ENCODE measurements at places on chromosomes 7 and 10.

DNA sequence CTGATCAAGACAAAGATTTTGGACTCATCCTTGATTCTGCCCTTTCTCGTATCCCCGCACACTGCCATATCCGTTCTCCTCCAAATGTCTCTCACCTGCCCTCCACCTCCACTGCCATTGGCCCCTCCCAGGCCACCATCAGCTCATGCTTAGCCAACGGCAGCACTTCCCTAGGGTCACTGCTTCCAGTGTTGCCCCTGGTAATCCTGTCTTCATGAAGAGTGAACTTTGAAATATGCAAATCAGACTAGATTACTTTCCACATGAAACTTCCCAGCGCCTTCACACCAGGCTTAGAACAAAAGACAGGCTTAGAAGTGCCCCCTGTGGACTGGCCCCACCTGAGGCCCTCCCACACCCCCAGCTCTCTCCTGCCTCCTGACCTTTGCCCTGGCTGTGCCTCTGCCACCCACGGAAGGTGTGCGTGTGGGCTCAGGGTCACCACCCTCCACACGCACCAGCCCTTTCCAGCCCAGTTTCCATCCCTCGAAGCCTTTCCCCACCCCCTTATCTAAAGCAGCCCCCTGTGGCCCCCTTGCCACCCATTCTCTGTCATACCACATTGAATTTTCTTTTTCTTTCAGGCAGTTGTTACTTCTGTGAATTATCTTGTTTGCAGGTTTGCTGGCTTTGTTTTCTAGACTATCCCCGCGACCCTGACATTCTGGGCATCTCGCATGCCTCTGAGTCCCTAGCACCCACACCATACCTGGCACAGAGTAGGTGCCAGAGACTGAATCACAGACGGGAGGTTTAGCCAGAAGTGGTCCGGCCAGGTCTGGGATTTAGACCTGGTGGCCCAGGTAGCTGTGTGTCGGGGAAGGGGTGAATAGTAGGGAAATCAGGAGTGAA lies 26.8 kb upstream of the C10orf53 start:
- no peak for DNase-seq

DNA sequence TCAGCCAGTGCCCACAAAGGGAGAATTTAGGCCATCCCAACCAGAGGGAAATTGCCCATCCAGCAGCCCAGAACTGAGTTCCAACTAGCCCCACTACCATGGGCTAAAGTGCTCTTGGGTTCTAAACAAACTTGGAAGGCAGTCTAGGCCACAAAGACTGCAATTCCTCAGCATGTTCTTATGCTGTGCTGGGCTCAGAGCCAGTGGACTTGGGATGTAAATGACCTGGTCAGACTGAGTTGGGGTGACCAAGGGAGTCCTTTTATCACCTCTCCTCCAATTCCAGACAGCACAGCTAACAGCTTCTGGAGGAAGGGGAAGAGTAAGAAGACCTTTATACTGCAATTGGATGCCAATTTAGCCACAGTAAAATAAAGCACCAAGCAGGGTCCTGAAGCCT lies 607.2 kb upstream of the KCND2 start:
- no peak for DNase-seq

DNA sequence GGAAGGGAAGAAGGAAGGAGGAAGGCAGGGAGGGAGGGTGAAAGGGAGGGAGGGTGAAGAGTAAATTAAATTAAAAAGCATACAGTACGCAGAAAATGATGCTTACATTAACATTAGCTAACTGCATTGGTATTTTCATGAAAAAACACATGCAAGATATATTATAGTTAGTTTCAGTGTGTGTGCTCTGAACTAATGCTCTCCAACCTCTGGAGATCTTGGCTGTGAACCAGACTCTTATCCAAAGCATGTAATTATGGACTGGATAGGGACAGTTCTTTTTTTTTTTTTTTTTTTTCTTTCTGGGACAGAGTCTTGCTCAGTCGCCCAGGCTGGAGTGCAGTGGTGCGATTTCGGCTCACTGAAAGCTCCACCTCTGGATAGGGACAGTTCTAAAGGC lies 357.0 kb downstream of the FRMD4A start:
- no peak for DNase-seq

DNA sequence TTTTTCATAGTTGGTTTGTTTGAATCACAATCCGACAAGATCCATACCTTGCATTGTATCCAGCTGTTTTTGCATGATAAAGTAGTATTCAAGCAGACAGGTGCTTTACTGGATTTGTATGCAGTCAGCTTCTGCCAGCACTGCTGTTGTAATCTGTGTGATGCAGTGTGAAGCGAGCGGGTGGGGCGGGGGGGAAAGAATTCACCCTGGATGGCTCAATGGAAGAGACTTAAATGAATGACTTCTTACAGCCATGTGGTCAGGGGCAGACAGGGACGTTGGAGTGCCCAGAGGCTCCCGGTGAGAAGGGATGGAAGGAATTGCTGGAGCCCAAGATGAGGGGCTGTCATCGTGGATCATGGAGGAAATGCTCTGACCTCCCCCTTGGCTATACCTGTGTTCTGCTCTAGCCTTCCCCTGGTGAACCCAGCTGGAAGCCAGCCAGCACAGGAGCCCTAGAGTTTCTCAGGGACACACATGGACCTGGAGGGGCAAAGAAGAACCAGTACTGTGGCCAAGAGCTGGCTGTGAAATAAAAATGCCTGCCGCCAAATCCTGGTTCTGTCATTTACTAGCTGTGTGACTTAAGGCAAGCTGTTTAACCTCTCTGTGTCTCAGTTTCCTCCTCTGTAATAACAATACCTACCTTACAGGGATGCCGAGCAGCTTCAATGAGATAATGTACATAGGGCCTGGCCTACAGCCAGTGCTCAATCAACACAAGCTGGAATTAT lies 14.1 kb downstream of the NFE2L3 start:
- DNase-seq = no peak

- no peak for DNase-seq
These were observed 579.4 kb downstream of the GATA3 start for GRCh38 chr10:8633909-8634308.

- DNase-seq = no peak
These were observed 131.8 kb downstream of the SEMA3E start for GRCh38 chr7:83517035-83517700.

GRCh38 chr7:55366461-55367070 lies 1.4 kb downstream of the LANCL2 start:
- DNase-seq = no peak

DNA sequence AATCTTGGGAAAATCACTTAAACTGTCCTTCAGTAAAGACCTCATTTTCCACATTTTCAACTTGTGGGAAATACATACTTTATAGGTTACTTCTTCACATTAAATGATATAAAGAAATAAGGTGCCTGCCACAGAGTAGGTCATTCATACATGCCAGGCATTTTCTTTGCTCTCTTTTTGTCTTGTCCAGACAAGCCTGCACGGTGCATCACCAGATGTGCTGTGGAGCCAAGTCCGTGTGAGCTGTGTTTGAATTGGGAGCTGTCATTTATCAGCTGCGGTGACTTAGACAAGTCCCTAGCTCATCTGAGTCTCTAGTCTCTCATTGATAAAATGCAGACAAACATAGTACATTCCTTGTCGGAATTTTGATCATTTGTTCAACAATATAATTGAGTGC lies 432.9 kb downstream of the SORCS3 start:
- DNase-seq = no peak

DNA sequence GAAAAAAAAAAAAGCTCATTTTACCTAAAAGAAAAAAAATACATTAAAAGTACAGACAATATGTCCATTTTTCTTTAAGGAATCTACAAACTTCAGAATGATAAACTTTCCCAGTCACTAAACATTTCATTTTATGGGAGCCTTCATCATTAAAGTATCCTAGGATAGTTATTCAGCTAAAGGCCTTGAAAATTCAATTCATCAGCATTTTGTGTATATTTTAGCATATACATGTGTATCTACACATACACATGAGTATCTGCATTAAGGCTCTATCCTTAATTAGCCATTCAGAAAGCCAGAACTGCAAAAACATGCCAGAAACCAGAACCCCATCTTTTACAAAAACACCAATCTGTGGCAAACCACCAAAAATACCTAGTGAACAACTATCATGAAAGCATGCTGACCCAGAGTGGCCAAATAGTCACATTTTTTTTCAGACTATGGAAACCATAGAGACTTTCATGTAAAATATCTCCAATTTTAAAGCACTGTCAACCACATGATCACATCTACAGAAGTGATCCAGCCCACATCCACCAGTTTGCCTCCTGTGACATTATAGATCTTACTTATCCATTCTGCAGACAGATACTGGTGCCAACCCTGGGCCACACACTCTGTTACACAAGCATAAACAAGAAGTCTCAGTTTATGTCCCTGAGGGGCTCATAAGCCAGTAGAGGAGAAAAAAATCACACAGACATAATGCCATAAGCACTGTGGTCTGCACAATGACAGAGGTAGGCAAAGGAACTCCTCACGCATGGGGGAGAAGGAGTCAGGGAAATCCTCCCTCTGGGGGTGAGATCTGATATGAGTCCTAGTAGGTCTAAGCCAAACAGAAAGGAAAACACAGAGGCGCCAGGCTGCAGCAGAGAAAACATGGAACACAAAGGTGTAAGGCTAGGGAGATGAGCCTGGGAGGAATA lies 79.2 kb downstream of the SRPK2 start:
- DNase-seq = no peak

DNA sequence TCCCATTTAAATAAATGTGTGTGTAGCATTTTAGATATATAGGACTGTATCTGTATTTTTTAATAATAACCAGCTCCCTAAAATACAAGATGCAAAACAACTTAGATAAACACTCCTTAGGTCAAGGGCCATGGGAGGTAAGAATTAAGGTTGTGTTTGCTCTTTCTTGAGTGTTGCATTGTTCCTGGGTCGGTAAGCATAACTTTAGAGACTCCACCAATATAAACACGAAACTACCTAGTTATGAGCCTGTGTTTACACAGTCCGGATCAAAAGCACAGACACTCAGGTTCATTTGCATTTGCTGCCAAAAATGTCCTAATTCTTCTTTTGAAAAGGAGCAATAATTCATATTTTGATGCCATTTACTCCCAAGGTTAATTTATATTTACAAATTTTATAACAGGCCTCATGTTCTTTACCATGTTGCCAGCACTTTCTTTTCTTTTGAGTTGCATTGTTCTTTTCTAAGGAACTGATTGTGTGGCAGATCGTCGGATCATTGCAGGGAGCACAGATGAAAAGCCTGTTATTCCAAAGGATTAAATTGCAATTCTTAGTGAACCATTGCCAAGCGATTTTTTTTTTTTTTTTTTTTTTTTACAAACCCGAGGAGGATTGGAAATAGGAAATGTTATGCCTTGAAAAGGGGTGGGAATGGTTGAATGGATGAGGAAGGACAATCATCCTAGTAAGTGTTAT lies 45.8 kb upstream of the GLCCI1 start:
- DNase-seq = no peak

DNA sequence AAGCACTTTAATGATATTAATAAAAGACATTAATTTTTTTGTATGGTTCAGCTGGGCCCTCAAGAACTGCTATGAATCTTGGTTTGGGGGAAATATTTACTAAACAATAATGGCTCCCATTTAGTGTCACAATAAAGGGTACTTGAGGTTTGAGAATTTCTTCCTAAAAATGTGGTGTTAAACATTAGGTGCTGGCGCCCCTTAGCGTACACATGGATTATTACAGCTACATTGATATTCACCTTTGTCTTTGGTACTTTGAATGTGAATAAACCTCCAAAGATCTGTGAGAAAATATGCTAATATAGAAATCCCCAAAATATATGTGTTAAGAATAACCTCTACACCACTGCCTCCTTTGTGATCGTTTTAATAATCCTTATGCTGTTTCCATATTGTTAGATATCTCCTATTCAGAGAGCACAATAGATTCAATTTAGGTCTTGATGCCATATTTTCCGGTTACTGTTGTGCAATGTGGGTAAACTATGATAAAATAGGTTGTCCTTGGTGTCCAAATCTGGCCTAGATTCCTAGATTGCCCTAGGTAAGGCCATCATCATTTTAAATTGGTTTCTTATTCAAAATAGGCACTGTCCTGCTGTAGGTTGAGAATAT lies 161.8 kb upstream of the CACNA2D1 start:
- no peak for DNase-seq

- DNase-seq = peak; percentile 1
These were observed 285.6 kb downstream of the HGF start for GRCh38 chr7:81484261-81484660.

DNA sequence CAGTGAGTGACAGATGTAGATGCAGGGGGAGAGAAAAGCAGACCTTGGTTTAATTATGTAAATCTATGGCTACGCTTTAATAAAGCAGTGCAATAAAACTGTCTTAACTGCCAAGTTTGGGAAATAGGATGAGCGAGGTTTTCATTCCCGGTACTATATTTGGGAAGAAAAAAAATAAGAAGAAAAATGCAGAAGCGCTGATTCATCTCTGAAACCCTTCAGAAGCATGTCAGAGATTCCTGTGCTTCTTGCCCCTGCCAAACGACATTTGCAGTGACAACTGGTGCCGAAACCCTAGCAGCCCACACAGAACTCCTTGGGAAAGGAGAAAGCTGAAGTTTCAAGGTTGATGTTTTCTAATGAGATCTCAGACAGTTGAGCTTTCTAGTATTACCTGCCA lies 380.7 kb downstream of the REEP3 start:
- DNase-seq = no peak

GRCh38 chr10:33698033-33698432 lies 363.6 kb upstream of the NRP1 start:
- no peak for DNase-seq

GRCh38 chr10:84097787-84098353 lies 41.4 kb upstream of the GHITM start:
- no peak for DNase-seq

- no peak for DNase-seq
These were observed 48.1 kb upstream of the LRGUK start for GRCh38 chr7:134078991-134079390.

- DNase-seq = no peak
These were observed 157.3 kb downstream of the LRRC4 start for GRCh38 chr7:127873715-127874636.

DNA sequence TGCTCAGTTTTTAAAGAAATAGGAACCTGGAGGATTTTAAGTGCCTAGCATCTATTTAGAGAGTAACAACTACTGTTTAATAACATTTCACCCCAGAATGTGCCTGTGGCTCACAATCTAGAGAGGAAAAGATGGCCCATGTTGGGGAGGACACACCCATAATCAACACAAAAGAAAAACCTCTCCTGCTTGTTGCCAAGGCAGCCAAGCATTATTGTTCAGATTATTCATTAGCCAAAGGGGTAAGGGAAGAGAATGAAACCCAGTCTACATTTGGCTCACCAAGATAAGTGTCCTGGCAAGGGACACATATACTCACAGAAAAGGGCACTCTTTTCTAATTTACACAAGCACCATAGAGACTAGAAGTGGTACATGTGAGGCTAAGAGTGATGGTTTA lies 17.7 kb upstream of the IFIT1B start:
- DNase-seq = no peak

GRCh38 chr10:1148855-1149605 lies 92.8 kb downstream of the WDR37 start:
- no peak for DNase-seq

DNA sequence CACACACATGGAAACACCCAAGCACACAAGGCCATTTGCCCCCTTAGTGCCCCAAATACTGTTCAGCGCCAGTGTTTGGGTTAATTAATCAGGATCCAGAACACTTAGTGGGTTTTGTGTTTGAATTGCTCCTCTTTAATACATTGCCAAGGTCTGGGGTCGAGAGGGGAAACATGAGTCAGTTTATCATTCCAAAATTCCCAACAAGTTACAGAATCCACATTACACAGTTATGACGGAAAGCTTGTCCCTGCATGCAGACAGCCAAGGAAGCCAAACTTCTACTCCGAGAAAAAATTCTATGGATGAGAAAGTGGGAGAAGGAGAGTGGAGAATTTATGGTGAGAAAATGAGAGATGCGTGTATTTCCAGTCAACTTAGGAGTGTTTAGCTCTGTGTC lies 189.0 kb downstream of the NPSR1 start:
- no peak for DNase-seq
